Thyroid gland (tissue), 4 donors: ENCODE measurements at places on chromosomes 4 and X. TPM values are rescaled to one million over a fixed set of nuclear protein-coding genes. Genes with fewer than 3 reads are reported as not detected.
A peak's percentile ranks its signal among the peaks of the same experiment; 100 is the strongest.

The ZRSR2 gene
- 3.3 TPM for total RNA-seq

DNA sequence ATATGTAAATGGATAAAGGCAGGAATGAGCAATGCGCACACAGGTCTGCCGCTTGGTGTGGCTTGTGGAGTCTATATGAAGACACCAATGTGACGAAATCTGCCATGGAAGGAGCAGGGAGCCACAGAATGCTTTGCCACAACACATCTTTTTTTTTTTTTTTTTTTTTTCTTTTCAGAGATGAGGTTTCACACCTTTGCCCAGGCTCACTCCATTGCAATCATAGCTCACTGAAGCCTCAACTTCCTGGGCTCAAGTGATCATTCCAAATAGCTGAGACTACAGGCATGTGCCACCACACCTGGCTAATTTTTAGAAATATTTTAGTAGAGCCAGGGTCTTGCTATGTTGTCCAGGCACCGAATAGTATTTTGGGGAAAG is 17.4 kb upstream of the SLC34A2 start:
- H3K4me3 ChIP-seq: no peak overlapping the region

GRCh38 chr4:37603070-37603468 is 83.1 kb downstream of the RELL1 start:
- H3K27ac ChIP-seq: no peak overlapping the region
- no peaks in the 10 kb centered on the region for H3K27me3 ChIP-seq
- peak; percentile 83 for DNase-seq

DNA sequence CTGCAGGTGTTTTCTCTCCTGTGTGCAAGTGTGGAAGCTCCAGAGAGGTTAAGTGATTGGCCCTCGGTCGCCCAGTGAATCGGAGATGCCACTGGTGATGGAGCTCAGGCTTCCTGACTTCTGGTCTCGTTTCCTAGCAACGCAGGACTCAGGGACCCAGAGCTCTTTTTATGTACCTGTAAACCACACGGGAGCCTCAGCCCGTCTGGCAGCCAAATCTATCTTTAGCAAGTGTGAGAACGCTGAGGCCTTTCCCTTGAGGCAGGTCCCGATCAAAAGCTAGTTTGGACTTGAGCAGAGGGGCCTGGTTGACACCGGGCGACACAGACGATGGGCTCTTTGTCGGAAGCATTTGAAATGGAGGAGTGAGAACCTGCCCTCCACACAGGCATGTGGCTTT is 116.8 kb downstream of the SORCS2 start:
- H3K27me3 ChIP-seq: no peaks in the 10 kb centered on the region
- H3K4me1 ChIP-seq: peaks cover 3% of the 10 kb centered on the region
- H3K36me3 ChIP-seq: no peaks in the 10 kb centered on the region
- no peak overlapping the region for H3K27ac ChIP-seq

The NHSL2 gene
- 6.5 TPM for total RNA-seq

DNA sequence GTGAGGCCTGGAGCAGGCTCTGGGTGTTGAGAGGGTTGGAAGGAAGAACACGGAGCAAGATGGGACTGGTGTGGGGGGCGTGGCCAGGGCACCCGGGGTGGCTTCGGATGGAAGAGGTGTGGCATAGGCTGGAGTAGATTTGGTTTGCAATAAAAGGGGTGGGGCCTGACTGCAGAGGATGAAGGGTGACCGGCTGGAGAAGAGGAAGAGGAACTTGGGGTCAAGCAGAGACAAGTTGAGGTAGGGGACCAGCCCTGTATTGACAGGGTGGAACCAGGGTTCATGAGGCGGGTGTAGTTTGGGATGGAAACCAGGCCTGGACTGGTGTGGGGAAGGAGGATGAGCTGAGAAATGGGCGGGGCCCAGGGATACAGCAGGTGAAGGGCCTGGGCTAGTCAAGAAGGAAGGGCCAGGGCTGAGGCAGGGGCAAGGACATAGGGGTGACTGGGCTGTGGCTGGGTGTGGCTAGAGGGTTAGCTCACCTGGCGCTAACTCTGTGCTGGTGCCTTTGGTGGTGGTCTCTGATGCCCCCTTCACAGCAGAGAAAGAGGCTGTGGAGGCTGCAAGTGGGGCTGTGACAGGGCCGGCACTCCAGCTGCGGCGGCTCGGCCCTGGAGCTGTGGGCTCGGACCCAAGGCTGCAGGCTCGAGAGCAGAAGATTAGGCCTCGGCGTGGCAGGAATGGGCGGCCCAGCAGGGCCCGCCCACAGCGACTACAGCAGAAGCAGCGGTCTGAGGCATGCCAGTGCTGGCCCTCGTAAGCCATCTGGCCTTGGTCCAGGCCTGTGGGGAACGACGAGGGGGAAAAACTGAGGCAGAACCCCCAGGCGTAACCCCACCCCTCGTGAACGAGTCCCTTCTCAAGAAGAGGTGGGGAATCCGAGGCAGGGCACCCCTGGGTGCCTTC is 5.0 kb downstream of the PLP2 start:
- H3K4me3 ChIP-seq: no peak overlapping the region
- no peak overlapping the region for H3K27ac ChIP-seq
- H3K27me3 ChIP-seq: no peaks in the 10 kb centered on the region

- no peaks in the 10 kb centered on the region for H3K27me3 ChIP-seq
- H3K4me1 ChIP-seq: no peaks in the 10 kb centered on the region
- no peak overlapping the region for H3K27ac ChIP-seq
- no peak for DNase-seq
- H3K4me3 ChIP-seq: no peak overlapping the region
These were observed 16.7 kb upstream of the ANKRD17 start for GRCh38 chr4:73275318-73275654.

The CPXCR1 gene
- not detected for total RNA-seq

The CXCL1 gene
- total RNA-seq: not detected

- H3K36me3 ChIP-seq: no peaks in the 10 kb centered on the region
- DNase-seq: no peak
- no peak overlapping the region for H3K27ac ChIP-seq
- H3K4me1 ChIP-seq: no peaks in the 10 kb centered on the region
These were observed 326.7 kb downstream of the STK32B start for GRCh38 chr4:5378002-5378401.

DNA sequence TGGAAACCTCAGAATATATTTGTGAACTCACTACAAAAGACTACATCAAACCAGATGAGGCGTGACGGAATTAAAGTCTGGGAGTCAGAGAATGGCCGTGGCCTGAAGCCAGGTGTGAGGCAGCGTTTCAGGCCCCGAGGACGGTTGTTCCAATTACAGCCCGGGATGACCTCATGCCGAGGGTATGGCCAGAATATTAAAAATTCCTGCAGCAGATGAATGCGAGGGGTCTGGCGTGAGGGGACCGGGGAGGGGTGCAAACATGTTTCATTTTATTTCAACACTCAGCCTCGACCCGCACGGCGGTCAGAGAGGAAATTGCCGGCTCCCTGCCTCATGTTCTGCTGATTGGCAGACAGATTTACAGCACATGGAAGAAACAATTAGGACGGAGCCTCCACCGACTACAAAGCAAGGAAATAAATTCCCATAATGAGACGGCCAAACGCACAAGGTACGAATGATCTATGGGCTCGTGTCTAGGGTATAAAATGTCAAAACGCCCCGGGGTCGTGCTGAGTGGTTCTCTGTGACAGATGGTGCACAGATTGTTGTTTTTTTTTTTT is 289.7 kb downstream of the SHOX start:
- no peak for DNase-seq
- H3K36me3 ChIP-seq: no peaks in the 10 kb centered on the region
- H3K4me3 ChIP-seq: no peak overlapping the region
- H3K4me1 ChIP-seq: no peaks in the 10 kb centered on the region
- no peak overlapping the region for H3K27ac ChIP-seq
- no peaks in the 10 kb centered on the region for H3K27me3 ChIP-seq

DNA sequence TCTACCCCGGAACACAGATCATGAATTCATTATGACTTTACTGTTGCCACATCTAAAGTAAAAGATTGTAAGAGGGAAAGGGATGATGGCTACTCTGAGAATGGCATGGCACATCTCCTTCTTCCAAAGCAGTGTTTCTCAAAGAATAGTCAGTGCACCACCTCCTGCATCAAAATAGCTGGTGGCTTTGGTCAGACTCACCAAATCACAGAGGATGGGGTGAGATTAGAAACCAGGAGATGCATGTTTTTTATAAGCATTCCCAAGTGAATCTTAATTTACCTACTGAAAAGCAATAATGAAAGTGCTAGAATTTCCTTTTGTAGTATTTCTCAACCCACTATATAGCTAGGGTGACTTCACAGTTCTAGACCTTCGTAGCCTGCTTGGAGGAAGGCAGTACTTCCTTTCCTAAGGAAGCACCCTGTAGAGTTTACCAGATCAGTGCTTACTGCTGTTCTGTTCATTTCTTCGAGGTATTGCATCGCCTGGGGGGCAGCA is 340.8 kb upstream of the KLF3 start:
- no peak overlapping the region for H3K27ac ChIP-seq
- no peak for DNase-seq
- no peaks in the 10 kb centered on the region for H3K27me3 ChIP-seq

DNA sequence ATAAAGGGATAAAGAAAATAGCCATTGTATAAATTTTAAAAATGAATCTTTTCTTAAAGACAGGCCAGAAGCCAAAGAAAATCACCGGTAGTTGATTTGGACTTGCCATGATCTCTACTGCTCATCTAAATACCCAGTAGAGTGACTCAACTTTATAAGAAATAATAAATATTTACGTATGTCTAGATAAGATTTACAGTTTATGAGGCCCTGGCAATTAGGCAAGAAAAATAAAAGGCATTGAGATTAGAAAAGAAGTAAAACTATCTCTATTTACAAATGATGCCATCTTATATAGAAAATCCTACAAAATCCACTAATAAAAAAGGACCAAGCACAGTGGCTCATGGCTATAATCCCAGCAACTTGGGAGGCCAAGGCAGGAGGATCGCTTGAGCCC is 765.5 kb upstream of the HTR2C start:
- H3K27me3 ChIP-seq: no peaks in the 10 kb centered on the region
- no peak overlapping the region for H3K27ac ChIP-seq
- H3K4me3 ChIP-seq: no peak overlapping the region
- no peaks in the 10 kb centered on the region for H3K36me3 ChIP-seq

GRCh38 chr4:17250591-17250990 is 261.3 kb downstream of the QDPR start:
- H3K27ac ChIP-seq: no peak overlapping the region
- H3K27me3 ChIP-seq: no peaks in the 10 kb centered on the region
- H3K4me1 ChIP-seq: no peaks in the 10 kb centered on the region
- H3K4me3 ChIP-seq: no peak overlapping the region

DNA sequence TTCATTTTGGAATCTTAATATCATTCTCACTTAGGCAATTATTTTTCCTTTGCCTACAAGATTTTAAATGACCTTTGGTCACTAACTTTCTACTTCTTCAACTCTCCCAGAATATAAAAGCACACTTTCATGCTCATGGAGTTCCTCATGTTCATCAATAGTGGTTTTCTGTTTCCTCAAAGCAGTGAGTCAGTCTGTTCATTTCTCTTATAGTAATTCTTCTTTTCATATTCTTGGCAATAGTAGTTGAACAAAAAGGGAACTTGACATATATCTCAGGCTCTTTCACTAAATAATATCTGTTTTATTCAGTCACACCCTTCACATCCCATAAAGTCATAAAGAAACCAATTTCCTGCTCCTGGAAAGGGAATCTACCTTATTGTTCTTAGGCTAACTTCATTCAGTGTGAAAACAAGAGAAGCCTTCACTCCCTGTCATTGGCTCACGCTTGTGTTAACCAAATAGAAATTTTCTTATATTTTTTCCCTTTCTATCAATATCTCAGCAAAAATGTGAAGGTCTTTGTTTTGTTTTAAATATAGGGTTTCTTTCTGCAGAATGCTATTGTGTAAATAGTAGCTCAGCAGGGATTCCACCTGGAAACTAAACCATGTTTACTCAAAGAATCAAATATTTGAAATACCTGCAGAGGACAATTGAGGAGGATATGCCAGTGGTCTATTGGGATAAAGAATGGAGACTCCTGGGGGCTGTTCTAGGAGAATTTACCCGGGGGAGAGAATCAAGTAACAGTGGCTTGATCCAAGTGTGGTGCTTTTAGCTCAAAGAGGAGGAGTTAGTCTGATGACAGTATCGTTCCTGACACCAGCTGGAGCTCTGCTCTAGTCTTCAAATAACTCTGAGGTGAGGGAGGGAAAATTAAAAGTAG is 13.4 kb upstream of the TNIP3 start:
- no peaks in the 10 kb centered on the region for H3K4me1 ChIP-seq
- no peaks in the 10 kb centered on the region for H3K36me3 ChIP-seq
- H3K27me3 ChIP-seq: no peaks in the 10 kb centered on the region

DNA sequence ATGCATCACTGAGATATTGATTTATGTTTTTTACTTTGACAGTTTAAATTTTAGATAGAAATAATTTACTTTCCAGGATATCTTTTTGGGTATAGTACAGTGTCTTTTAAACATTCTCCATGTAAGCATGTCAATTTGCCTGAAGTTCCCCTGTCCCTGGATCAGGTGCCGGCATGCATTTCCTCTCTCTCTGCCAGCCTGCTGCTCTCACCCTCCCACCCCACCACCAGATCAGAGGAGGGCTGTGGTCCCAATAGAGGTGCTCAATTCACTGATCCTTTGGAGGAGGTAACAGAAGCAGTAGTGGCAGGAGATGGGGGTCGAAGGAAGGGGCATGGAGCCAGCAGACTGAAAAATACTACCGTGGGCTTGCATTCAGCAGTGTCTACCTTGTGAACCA is 28.3 kb upstream of the DSPP start:
- no peak for DNase-seq
- H3K27me3 ChIP-seq: no peaks in the 10 kb centered on the region
- peaks cover 5% of the 10 kb centered on the region for H3K4me1 ChIP-seq
- H3K27ac ChIP-seq: no peak overlapping the region
- H3K36me3 ChIP-seq: no peaks in the 10 kb centered on the region
- H3K4me3 ChIP-seq: no peak overlapping the region

DNA sequence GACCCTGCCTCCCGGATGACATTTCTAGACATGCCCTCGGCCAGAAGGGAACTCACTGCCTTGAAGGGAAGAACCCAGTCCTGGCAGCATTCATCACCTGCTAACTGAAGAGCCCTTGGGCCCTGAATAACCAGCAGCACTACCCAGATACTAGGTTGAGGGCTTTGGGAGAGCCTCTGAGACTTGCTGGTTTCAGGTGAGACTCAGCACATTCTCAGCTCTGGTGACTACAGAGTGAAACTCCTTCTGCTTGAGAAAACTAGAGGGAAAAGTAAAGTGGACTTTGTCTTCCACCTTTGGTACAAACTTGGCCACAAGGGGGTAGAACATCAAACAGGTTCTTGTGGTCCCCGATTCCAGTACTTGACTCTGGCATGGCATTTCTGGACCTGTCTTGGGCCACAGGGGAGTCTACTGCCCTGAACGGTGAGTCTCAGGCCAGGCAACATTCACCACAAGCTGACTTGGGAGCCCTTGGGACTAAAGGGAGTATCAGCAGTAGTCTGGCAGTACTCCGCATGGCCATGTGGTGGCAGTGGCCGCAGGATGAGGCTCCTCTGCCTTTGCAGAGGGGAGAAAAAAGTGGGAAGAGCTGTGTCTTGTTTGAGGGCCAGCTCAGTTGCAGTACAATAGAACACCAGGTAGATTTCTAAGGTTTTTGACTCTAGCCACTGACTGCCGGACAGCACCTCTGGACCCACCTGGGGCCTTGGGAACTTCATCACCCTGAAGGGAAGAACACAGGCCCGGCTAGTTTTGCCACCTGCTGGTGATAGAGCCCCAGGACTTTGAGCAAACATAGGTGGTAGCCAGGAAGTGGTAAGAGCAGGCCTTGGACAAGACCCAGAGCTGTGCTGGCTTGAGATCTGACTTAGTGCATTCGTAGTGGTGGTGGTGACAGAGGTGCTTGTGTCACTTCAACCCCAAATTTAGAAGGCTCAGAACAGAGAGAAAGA is 414.8 kb downstream of the OPHN1 start:
- H3K4me1 ChIP-seq: no peaks in the 10 kb centered on the region
- H3K27me3 ChIP-seq: no peaks in the 10 kb centered on the region
- no peak overlapping the region for H3K4me3 ChIP-seq
- no peaks in the 10 kb centered on the region for H3K36me3 ChIP-seq
- DNase-seq: peak; percentile 40
- no peak overlapping the region for H3K27ac ChIP-seq

- peaks cover 11% of the 10 kb centered on the region for H3K4me1 ChIP-seq
- no peaks in the 10 kb centered on the region for H3K36me3 ChIP-seq
- H3K4me3 ChIP-seq: no peak overlapping the region
- DNase-seq: peak; percentile 79
These were observed 41.0 kb upstream of the PDLIM5 start for GRCh38 chr4:94410678-94411206.
